Occipital lobe (tissue), 3 donors: ENCODE measurements at places on chromosomes 7 and 10. TPM values are rescaled to one million over a fixed set of nuclear protein-coding genes. Genes with fewer than 3 reads are reported as not detected.

The TIAL1 gene
- 58.8 TPM for total RNA-seq

The STEAP2 gene
- 2.3 TPM for total RNA-seq

The MNX1 gene
- total RNA-seq: not detected

The MYOZ1 gene
- 0.78 TPM for total RNA-seq

The CUEDC2 gene
- 37.3 TPM for total RNA-seq

The SHTN1 gene
- total RNA-seq: 54.1 TPM

The EEPD1 gene
- total RNA-seq: 27.8 TPM

The ADRA2A gene
- total RNA-seq: 15.9 TPM

The CYP2C9 gene
- not detected for total RNA-seq

The WDR86 gene
- total RNA-seq: 50.2 TPM

The MRLN gene
- total RNA-seq: not detected

The ZNF789 gene
- total RNA-seq: 25.3 TPM

The OIT3 gene
- 0.47 TPM for total RNA-seq

The OPN1SW gene
- not detected for total RNA-seq

The NEUROD6 gene
- 600 TPM for total RNA-seq

The RELN gene
- 34.2 TPM for total RNA-seq

The SLC13A1 gene
- total RNA-seq: not detected

The NUTM2D gene
- 3.9 TPM for total RNA-seq

The ASAH2B gene
- total RNA-seq: 9.8 TPM

The MAT1A gene
- not detected for total RNA-seq
